ENCODE measurements at places on chromosomes 16 and 17.

GRCh38 chr17:47297661-47298400 lies 25.9 kb upstream of the EFCAB13 start:
- no peak for DNase-seq

GRCh38 chr17:46120537-46120936 lies 72.7 kb downstream of the KANSL1 start:
- DNase-seq: no peak

GRCh38 chr17:46045639-46046038 lies 46.6 kb downstream of the STH start:
- no peak for DNase-seq

GRCh38 chr17:15966183-15966878 lies 21.4 kb downstream of the ADORA2B start:
- DNase-seq: no peak

- DNase-seq: no peak
Measured at GRCh38 chr16:81410643-81411293, 33.8 kb upstream of the CMIP start.

- DNase-seq: no peak
Measured at GRCh38 chr17:18314059-18314730, 599 bp downstream of the TOP3A start.

DNA sequence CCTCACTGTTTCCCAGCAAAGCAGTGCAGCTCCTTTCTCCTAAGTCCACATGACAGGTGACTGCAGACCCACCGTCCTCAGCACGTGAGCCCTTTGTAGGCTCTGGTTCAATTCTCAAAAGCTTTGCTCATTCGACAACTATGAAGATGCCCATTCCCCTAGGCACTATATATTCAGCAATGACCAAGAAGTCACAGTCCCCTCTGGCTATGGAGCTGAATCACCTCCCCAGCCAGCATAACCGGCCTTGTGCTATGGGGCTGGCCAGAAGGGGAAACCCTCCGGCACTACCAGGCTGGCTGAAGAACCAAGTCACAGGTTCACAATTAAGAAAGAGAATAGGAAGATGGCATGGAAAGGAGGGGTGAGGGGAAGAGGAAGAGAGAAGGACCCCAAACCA lies 139.7 kb downstream of the WSCD1 start:
- DNase-seq: no peak

DNA sequence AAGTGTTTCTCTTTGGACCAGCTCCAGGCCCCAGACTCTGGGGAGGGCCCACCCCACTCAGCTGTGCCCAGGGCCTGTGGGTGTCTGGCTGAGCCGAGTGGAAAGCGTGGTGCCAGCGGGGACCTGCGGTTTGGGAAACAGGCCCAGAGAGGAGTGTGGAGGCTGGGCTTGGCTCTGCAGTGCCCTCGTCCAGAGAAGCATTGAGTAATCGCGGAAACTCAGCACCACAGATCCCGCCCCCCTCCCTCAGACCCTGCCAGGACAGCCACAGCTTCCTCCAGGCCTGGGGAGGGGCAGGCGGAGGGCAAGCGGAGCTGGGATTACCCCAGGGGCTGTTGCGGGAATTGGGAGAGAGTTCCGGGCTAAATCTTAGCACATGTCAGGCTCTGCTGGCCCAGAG lies 14.6 kb upstream of the PITPNA start:
- DNase-seq: no peak

GRCh38 chr17:48378708-48379392 lies 51.2 kb downstream of the SKAP1 start:
- DNase-seq: no peak

DNA sequence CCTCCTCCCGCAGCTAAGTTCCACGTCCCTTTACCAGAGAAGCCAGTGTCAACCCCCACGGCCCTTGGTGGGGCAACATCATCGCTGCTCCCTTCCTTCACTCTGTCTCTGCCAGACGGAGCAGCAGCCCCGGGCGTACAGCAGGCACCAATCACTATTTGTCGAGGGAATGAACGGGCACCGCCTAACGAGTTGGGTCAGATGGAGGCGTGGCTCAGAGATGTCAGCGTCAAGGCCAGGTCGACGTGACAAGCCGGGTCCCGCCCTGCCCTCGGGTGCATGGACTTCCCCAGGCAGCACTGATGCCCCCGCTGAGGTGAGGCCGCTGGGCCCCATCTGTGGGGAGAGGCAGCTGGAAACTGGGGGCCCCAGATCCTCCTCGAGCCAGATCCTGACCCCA lies 50.0 kb downstream of the CBFA2T3 start:
- no peak for DNase-seq

GRCh38 chr17:14451729-14452191 lies 150.9 kb downstream of the HS3ST3B1 start:
- no peak for DNase-seq

DNA sequence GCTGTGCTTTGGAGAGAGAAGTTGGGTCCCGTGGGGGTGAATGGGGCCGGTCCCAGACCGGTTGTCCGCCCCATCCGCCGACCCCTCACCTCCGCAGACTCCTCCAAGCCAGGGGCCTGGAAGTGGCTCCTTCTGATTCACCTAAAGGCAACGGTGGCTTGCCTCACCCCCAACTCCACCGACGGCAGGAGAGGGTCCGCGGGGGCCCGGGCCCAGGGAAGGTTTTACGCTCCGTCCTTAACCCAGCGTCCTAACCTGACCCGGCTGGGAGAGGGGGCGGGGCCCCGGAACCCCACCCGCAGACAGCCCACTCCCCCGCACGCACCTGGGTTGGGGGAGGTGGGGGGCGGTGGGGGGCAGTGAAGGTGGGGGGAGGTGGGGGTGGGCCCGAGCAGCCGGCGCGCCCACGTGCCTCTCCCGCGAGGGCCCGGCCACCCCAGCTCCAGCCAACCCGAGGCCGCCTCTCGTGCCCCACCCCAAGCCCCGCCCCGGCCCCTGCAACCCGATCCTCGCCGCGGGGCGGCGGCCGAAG lies 12.7 kb upstream of the CD300A start:
- peak; percentile 45 for DNase-seq

- no peak for DNase-seq
Measured at GRCh38 chr16:24988593-24989338, 26.4 kb downstream of the ARHGAP17 start.

- no peak for DNase-seq
Measured at GRCh38 chr16:6232056-6232455, 1100.6 kb upstream of the RBFOX1 start.

DNA sequence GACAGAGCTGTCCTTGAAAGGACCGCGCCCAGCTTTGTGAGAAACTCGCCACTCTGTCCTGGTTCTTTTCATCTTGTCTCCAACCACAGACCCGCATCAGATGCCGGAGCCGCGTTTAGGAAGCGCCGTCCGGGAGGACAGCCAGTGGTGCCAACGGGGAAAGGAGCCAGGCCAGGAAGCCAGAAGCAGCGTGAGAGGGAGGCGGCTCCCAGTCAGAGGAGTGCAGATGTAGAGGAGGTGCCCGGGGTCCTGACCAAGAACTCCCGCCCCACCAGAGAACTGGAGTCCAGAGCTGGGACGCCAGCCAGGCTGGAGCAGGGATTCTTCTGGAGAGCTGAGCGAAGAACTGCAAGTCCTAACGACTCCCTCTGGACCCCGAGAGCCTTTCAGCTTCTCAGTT lies 49.3 kb upstream of the TNRC6C start:
- no peak for DNase-seq

DNA sequence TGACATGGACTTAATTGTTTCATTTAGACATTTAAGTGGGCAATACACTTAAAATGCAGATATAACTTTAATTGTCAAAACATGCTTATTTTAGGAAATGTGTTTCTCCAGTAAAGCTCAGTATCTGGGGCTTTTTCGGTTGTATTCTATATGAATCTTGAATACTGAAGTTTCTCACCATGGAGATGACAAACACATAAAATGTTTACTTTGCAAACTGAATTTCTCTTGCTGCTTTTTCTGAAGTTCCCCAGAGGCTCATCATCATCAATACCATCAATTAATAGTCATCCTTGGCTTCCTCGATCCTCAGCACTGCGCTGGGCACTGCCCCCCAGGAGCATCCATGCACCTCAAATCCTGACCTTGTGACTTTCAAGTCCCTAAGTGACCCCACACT lies 227.3 kb downstream of the WWOX start:
- no peak for DNase-seq

DNA sequence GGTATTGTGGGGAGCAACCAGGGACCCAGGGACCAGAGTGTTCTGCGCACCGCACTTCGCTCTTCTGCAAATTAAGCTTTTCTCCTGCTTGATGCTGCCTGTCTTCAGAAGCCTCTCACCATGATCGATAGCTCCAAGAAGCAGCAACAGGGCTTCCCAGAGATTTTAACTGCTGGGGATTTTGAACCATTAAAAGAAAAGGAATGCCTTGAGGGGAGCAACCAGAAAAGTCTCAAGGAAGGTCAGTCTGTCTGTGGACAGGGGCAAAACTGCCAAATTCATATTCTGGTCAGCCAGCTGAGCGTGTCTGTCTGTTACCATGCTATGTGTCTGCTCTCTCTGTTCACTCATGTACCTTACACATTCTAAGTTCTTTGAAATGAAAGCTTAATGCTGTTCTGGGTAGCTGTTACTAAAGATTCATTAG lies 115.7 kb downstream of the MRTFB start:
- no peak for DNase-seq

DNA sequence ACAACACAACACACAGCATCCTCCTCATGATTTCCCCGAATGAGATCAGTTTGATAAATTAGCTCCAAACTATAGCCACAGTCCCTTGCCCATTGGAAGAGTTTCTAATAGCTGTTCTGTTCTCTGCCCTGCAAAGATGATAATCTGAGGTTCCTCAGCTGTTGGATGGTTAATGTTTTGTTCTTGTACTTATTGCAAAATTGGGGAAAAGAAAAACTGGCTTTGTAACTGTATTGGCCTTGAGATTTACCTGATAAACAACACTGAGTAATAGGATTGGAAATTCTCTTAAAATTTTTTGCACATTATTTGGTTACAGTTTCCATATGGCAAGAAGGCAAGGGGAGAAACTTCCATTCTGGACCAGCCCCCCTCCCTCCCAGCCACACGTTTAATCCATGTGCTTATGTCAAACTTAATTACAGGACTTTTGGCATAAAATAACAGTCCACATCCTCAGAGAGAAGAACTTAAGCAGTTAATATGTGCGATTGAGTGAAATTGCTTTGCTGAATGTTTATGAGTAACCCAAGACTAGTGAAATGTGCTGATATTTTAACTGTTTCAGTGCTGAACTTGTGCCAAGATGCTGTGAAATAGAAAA lies 119.1 kb upstream of the ZFHX3 start:
- no peak for DNase-seq

GRCh38 chr17:56510554-56511342 lies 82.8 kb upstream of the NOG start:
- no peak for DNase-seq

DNA sequence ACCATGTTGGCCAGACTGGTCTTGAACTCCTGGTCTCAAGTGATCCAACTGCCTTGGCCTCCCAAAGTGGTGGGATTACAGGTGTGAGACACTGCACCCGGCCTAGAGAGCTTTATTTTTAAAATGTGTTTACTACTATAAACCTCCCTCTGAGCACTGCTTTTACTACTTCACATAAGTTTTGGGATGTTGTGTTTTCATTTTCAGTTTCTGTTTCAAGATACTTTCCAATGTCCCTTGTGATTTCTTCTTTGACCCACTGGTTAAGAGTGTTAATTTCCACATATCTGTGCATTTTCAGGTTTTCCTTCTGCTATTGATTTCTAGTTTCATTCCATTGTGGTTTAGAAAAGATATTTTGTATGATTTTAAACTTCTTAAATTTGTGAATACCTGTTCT lies 74.4 kb downstream of the NETO2 start:
- DNase-seq: no peak

Data from T follicular helper cell (primary cell).